ENCODE measurements at places on chromosomes 7 and 10.

GRCh38 chr7:81232084-81232799 lies 313.4 kb upstream of the SEMA3C start:
- DNase-seq, result no peak

DNA sequence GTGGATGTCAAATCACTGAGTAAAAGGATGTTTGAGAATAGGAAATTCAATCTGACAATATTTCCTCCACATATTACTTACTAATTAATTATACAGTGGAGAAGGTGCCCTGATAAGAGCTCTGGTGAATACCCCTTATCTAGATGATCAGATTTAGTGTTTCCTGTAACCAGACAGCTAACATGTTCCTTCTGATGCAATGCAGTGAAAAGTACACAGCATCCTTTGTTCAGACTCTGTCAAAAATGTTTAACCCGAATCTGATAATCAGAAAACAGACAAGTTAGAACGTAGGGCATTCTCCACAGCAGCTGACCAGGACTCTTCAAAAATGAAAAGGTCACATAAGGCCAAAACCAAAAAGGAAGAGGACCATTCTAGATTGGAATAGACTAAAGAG lies 46.2 kb downstream of the WDR11 start:
- no peak for DNase-seq

- DNase-seq, result no peak
Observed at GRCh38 chr10:1519391-1519790, 217.9 kb downstream of the ADARB2 start.

DNA sequence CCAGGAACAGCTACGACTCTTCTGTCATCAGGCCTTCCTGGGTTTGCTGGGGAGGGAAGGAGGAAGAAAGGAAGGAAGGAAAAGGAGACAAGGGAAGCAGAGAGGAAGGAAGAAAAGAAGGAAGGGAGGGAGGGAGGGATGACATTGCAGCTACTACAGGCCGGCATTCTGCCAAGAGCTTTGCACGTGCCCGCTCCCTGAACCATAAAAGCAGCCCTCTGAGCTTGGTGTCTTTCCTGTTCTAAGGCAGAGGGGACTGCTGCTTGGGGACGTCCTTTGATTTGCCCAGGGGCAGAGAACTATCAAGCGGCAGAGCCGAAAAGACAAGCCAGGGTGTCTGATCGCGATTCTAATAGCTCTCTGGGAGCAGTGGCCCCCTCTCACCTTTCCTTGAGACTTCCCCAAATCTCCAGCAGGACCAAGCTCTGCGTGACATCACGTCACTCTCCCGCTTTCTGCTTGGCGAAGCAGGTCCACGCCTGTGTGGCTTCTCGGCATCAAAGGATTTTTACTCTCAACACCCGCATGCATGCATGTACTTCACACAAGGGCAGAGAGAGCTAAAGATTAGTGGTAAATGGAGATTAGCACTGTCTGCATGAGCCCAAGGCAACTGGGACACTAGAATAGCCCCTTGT lies 167.8 kb upstream of the AUTS2 start:
- no peak for DNase-seq

DNA sequence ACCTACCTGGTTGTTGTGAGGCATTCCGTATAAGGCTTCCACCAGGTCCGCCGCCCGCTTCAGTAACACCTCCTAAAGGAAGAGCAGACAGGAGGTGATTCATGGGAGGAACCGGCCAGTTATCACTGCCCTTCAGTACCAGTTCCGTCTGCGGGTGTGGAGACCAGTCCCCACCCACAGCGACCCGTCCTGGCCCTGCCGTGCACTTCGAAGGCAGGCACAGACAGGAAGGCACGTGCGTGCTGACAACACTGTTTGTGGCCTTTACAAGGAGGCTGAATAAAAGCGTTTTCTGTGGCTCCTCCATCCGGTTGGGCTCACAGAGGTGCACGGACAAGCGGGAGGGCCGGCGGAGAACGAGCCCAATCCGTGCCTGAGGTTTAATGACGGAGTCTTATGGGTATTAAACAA lies 120.9 kb downstream of the EBF3 start:
- DNase-seq, result no peak

- DNase-seq, result no peak
Observed at GRCh38 chr10:51198170-51198569, 123.9 kb downstream of the PRKG1 start.

GRCh38 chr7:156456503-156457115 lies 184.0 kb upstream of the RNF32 start:
- no peak for DNase-seq

DNA sequence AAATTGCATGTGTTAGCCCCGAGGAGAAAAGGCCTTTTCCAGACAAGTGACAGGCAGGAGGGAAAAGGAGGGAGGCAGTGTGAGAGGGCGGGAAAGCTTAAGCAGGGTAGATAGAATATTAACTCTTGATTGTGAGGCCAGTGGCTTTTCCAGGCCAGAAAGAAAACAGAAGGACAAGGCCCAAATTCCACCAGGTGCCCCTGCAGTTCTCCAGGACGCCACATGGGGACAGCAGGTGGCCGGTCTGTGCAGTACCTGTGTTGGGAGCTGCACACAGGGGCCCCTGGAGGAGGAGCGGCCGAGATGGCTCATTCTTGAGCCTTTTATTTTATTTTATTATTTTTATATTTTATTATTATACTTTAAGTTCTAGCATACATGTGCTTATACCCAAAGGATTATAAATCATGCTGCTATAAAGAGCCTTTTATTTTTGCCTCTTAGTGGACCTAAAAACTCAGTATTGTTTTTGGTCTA lies 141.3 kb upstream of the KLF14 start:
- DNase-seq, result peak; percentile 40

GRCh38 chr7:8724080-8724718 lies 290.8 kb downstream of the NXPH1 start:
- DNase-seq, result no peak

- DNase-seq, result no peak
Observed at GRCh38 chr7:115748123-115748738, 282.3 kb downstream of the TFEC start.
